ENCODE measurements at places on chromosomes 11 and 22. TPM values are rescaled to one million over a fixed set of nuclear protein-coding genes. Genes with fewer than 3 reads are reported as not detected.

GRCh38 chr11:114171257-114172054 is 111.9 kb downstream of the ZBTB16 start:
- DNase-seq, result no peak
- no peaks in the 10 kb centered on the region for H3K4me1 ChIP-seq
- no peak overlapping the region for H3K4me3 ChIP-seq
- H3K36me3 ChIP-seq, result no peaks in the 10 kb centered on the region
- H3K27ac ChIP-seq, result no peak overlapping the region
- peaks cover 73% of the 10 kb centered on the region for H3K27me3 ChIP-seq

GRCh38 chr22:32572741-32573500 is 98.3 kb downstream of the FBXO7 start:
- H3K4me3 ChIP-seq, result no peak overlapping the region
- H3K27me3 ChIP-seq, result peaks cover 53% of the 10 kb centered on the region
- H3K4me1 ChIP-seq, result peaks cover 5% of the 10 kb centered on the region
- peak; percentile 43 for DNase-seq

- no peak overlapping the region for H3K4me3 ChIP-seq
- no peak overlapping the region for H3K27ac ChIP-seq
- H3K36me3 ChIP-seq, result no peaks in the 10 kb centered on the region
- no peak for DNase-seq
- no peaks in the 10 kb centered on the region for H3K4me1 ChIP-seq
Measured at GRCh38 chr22:43329061-43329460, 14.1 kb downstream of the SCUBE1 start.

DNA sequence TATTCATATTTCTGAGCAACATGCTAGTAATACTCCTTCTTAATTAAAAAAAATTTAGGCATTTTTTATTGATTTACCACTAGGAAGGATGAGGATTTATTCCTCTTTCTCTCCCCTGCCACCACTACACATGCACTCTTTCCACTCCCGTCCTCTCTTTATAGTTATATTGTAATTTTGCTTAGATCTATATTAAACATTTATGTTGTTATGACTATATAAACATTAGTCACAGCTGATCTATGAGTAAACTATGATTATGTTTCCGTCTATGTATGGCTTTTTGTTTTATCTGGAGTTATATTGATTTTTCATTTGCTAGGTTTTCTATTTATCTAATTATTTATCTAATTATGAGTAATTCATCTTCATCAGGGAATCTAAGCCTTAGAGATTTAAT is 17.8 kb downstream of the CCDC15 start:
- H3K4me3 ChIP-seq, result no peak overlapping the region
- H3K27me3 ChIP-seq, result no peaks in the 10 kb centered on the region
- no peaks in the 10 kb centered on the region for H3K4me1 ChIP-seq
- no peak overlapping the region for H3K27ac ChIP-seq
- DNase-seq, result peak; percentile 7
- H3K36me3 ChIP-seq, result no peaks in the 10 kb centered on the region

- H3K4me3 ChIP-seq, result no peak overlapping the region
- H3K27ac ChIP-seq, result no peak overlapping the region
- no peaks in the 10 kb centered on the region for H3K27me3 ChIP-seq
- DNase-seq, result no peak
- H3K36me3 ChIP-seq, result no peaks in the 10 kb centered on the region
Measured at GRCh38 chr22:20843501-20843900, 15.1 kb downstream of the PI4KA start.

The ZNHIT2 gene
- 3.6 TPM for total RNA-seq

The MUC6 gene
- total RNA-seq, result not detected

The TMPRSS4 gene
- not detected for total RNA-seq

The CRYBA4 gene
- total RNA-seq, result not detected

Measured in IMR-90 (cell line).